ENCODE measurements at places on chromosomes 5 and 9.

- DNase-seq = no peak
Observed at GRCh38 chr9:120443489-120443888, 136.5 kb downstream of the CDK5RAP2 start.

DNA sequence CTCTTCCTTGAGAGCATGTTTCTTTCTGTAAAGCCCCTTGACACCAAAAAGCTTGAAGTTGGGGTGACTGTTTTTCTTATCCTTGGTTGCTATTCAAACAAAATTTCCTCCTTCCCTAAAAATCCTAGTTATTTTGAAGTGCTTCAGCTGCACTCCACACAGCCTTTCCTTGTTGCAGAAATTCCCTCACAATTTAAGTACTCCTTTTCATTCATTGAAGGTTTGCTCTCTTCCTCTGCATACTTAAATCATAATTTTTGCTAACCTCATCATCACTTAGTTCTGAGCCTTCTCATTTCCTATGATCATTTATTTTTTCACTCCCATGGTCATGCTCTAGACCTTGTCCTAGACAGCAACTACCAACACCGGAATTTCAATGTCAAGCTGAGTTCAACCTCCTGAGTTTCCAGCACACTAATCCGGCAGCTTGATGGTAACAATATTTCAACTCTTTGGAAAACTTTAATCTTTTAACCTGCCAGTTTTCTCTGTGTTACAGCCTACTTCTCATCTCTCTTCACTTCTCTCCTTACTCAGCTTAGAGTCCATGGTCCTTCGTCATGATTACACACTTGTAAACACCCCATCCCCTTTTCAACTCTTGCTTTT lies 78.7 kb upstream of the ACTBL2 start:
- DNase-seq = no peak

GRCh38 chr9:126822873-126823272 lies 18.0 kb downstream of the ZBTB43 start:
- DNase-seq = no peak

DNA sequence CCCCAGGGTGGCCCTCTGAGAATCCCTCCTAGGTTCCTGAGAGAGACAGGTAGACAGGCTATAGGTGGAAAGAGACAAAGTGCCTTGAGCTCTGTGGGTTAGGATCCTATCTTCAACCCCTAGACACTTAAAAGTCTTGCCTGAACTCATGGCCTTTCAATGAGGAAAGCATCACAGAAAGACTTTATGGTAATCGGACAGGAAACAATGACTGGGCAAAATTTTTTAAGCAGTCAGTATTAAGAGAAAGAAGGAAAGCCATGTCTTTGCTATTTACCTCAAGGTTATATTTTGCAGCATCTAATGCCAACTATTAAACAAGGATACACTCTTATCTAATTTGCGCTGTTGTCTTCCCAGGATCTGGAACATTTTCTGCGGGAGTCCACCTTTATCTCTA lies 93.2 kb downstream of the PCSK1 start:
- DNase-seq = no peak

- DNase-seq = no peak
Observed at GRCh38 chr5:154722936-154723335, 32.2 kb upstream of the LARP1 start.

DNA sequence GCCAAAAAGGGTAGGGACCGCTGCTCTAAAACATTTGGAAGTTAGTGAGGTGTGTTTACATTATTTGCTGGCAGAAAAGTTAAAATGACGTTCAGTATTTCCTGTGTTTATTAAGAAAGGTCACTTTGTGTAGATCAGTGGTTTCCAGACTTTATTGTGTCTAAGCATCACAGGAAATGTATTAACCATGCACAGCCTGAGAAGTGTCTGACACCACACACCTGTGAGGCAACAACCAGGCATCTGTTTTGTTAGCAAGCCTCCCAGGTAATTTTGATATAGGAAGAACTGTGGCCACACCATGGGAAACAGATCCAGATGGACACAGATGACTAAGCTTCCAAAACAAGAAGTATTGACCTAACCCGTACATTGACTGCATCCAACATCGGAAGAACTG lies 12.0 kb downstream of the TTC1 start:
- no peak for DNase-seq

GRCh38 chr5:61840361-61840760 lies 465.6 kb upstream of the KIF2A start:
- DNase-seq = no peak

- DNase-seq = no peak
Observed at GRCh38 chr5:138448481-138449398, 9.9 kb downstream of the REEP2 start.

GRCh38 chr5:143594902-143595818 lies 191.7 kb upstream of the NR3C1 start:
- no peak for DNase-seq
